ENCODE measurements at places on chromosomes 11 and 22. TPM values are rescaled to one million over a fixed set of nuclear protein-coding genes. Genes with fewer than 3 reads are reported as not detected.

Gene MAPK12
- 0.73 TPM for total RNA-seq

Gene SLC7A4
- not detected for total RNA-seq

Gene TYR
- not detected for total RNA-seq

Gene TREH
- total RNA-seq: not detected

Gene TUBA8
- 7.7 TPM for total RNA-seq

Gene XKR3
- not detected for total RNA-seq

Gene TEX54
- 2.4 TPM for total RNA-seq

Gene OR51I2
- not detected for total RNA-seq

Gene FAM180B
- total RNA-seq: not detected

Gene GAB4
- 0.21 TPM for total RNA-seq

Gene PRG3
- not detected for total RNA-seq

Gene ASRGL1
- 6.0 TPM for total RNA-seq

Gene TNNT3
- total RNA-seq: 5.1 TPM

Gene CASP5
- 0.84 TPM for total RNA-seq

Gene NFAM1
- 14.2 TPM for total RNA-seq

Gene OR6A2
- total RNA-seq: not detected

Gene CRYBA4
- total RNA-seq: not detected

Gene FOLR2
- 3.3 TPM for total RNA-seq

Gene AMOTL1
- 0.94 TPM for total RNA-seq

Gene MYRF
- 0.31 TPM for total RNA-seq

Gene NUP50
- 96.7 TPM for total RNA-seq

Gene CABP4
- 2.6 TPM for total RNA-seq

Gene IL10RA
- 314 TPM for total RNA-seq

Gene MRGPRX3
- total RNA-seq: not detected

Gene OR52E8
- total RNA-seq: not detected

Gene HBG2
- total RNA-seq: 3.9 TPM

Gene DUSP8
- 12.5 TPM for total RNA-seq

Gene JAML
- total RNA-seq: 90.4 TPM

Gene C11orf91
- not detected for total RNA-seq

Gene TOLLIP
- total RNA-seq: 18.3 TPM

Gene OR52N4
- total RNA-seq: 1.0 TPM

Gene MS4A3
- total RNA-seq: 0.31 TPM

Gene GTSE1
- 0.52 TPM for total RNA-seq

Gene SCGB1A1
- not detected for total RNA-seq

Gene SAA4
- not detected for total RNA-seq

Measured in mononuclear cell (primary cell).